Hematopoietic multipotent progenitor cell (in vitro differentiated cells): ENCODE measurements at places on chromosomes 5 and 9. TPM values are rescaled to one million over a fixed set of nuclear protein-coding genes. Genes with fewer than 3 reads are reported as not detected.
A peak's percentile ranks its signal among the peaks of the same experiment; 100 is the strongest.

GRCh38 chr5:146560205-146560812 lies 44.3 kb upstream of the GPR151 start:
- DNase-seq, result no peak

Gene C5
- 2.7 TPM for total RNA-seq

GRCh38 chr9:127195976-127196825 lies 68.4 kb upstream of the GARNL3 start:
- DNase-seq, result no peak

GRCh38 chr5:135821802-135822201 lies 12.7 kb upstream of the SLC25A48 start:
- no peak for DNase-seq

Gene TRPM6
- under 0.01 TPM for total RNA-seq

DNA sequence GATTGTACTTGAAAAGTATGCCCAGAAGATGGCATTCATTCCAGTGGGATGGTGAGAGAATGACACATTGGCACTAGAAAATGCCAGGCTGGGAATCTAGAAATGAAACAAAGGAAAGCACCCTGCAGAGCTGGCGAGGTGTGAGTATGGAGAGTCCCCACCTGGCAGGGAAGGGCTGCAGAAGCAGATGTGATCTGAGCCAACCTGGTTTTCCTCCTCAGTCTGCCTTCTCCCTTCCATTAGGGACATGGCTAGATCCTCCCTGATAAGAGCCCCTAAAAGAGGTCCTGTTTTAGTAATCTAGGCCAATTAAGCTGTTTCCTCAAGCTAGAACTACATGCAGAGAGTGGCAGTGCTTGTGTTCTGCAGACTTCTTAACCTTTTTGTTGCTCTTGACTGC lies 24.7 kb upstream of the TNFSF15 start:
- no peak for DNase-seq

GRCh38 chr9:125637241-125637640 lies 69.8 kb downstream of the MAPKAP1 start:
- peak; percentile 45 for DNase-seq

- no peak for DNase-seq
Observed at GRCh38 chr5:79759436-79759835, 69.8 kb downstream of the CMYA5 start.

DNA sequence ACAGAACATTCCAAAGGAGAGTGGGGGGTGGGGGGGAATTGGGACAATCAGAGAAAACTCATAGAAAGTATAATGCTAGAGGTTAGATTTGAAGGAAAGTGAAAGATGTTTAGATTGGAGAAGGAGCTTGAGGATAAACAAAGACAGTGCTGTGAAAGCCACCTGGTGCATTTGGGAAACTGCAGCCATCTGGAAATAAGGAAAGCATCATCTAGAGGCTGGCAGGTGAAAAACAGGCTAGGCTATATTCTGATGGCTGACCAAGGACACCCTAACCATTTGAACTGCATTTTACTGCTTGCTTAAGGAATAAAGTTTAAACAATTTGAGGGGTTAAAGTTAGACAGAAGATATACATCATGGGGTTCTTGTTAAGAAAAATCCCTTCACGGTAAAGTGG lies 296.4 kb downstream of the CETN3 start:
- DNase-seq, result no peak

Gene PCDHGA2
- total RNA-seq, result 0.27 TPM

- DNase-seq, result no peak
Observed at GRCh38 chr5:142571371-142571770, 114.5 kb downstream of the FGF1 start.

Gene ANGPTL2
- total RNA-seq, result under 0.01 TPM

- DNase-seq, result no peak
Observed at GRCh38 chr5:22926574-22926973, 73.4 kb upstream of the CDH12 start.

DNA sequence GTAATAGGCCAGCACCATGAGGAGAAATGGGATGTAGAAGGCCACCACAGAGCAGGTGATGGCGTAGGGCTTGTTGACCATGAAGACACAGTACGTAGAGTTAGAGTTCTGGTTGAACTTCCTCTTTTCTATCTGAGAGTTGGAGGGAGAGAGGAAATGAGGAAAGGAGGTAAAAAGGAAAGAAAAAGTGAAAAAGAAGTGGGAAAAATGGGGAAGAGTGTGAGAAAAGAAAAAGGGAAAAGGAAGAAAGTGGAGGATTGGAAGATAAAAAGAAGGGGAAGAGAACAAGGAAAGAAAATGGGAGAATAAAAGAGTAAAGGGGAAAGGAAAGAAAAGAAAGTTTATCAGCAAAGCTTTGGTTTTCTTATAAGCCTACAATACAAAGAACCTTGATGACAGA lies 126.1 kb downstream of the FBXO38 start:
- no peak for DNase-seq

DNA sequence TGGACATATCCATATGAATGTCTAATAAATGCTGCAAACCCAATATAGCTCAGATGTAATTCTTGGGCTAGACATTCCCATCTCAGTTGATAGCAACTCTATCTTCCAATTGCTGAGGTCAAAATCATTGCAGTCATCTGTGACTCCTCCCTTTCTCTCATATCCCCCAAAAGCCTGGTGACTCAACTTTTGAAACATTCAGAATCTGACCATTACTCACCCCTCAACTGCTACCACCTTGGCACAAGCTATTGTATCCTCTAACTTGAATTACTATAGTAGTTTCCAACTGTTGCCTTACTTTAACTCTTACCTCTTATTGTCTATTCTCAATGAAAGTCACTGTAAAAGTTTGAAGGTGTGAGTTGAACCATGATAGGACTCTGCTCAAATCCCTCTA lies 600.1 kb upstream of the RGMB start:
- no peak for DNase-seq

GRCh38 chr5:36691696-36692371 lies 85.4 kb downstream of the SLC1A3 start:
- no peak for DNase-seq

- no peak for DNase-seq
Observed at GRCh38 chr5:115424030-115424429, 120.5 kb downstream of the FEM1C start.

GRCh38 chr5:95986937-95987520 lies 25.4 kb upstream of the ELL2 start:
- DNase-seq, result no peak

GRCh38 chr9:98092613-98092931 lies 26.4 kb downstream of the TRIM14 start:
- no peak for DNase-seq

Gene SPRY4
- 1.3 TPM for total RNA-seq

- no peak for DNase-seq
Observed at GRCh38 chr5:149018909-149019443, 43.9 kb downstream of the SH3TC2 start.

Gene CIZ1
- 75.7 TPM for total RNA-seq

GRCh38 chr5:166904571-166904970 lies 1386.9 kb upstream of the WWC1 start:
- DNase-seq, result no peak

DNA sequence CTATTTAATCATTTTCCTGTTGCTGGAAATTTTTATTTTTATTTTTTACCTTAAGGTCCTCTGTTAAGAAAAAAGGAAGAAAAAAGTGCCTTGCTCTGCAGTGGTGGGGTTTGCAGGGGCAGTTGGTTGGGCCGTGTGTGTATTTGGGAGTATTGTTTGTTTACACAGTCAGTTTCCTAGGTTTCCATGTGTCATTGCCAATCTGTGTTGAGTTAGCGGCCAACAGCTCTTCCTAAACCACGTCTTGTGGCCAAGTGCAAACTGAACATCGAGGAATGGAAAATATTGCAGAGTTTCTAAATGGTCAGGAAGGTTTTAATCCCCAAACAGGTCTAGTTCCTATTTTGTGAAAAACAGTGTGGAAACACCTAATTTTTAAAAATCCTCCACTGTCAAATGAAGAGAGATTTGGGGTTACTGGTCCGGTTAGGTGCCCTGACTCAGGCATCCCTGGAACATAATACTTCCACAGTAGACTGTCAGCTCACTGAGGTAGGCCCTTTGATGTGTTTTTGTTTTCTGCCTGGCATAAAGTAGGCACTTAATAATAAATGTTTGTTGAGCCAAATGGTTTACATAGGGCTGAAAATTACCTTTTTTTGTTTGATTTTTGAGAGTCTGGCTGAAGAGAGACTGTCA lies 37.0 kb downstream of the MAMDC2 start:
- DNase-seq, result peak; percentile 94

DNA sequence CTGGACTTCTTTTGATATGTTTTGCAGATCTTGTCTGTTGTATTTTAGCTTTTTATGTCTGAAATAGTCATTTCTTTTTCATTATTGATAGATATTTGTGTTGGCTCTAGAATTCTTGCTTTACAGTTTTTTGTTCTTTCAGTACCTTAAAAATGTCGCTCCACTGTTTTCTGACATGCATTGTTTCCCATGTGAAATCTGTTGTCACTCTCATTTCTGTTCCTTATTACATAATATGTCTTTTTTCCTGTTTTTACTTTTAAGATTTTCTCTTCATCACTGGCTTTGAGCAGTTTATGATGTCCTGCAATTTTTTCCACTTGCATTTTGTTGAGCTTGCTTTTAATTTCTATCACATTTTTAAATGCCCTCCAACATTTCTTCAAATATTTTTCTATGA lies 270.4 kb upstream of the TARS1 start:
- DNase-seq, result peak; percentile 60

DNA sequence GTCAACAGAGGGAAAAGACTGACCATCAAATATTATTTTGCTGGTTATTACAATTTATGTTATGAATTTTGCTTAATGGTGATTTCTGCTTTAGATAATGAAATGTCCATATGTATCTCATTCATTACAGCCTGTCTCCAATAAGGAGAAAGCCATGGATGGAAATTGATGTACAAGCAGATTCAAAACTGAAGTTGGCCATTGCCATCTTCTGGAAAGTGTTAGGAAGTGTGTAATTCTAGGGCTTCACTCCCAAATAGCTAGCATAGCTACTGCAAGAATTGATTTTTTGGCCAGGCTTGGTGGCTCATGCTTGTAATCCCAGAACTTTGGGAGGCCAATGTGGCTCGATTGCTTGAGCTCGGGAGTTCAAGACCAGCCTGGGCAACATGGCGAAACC lies 45.8 kb downstream of the DYNC2I2 start:
- DNase-seq, result no peak

DNA sequence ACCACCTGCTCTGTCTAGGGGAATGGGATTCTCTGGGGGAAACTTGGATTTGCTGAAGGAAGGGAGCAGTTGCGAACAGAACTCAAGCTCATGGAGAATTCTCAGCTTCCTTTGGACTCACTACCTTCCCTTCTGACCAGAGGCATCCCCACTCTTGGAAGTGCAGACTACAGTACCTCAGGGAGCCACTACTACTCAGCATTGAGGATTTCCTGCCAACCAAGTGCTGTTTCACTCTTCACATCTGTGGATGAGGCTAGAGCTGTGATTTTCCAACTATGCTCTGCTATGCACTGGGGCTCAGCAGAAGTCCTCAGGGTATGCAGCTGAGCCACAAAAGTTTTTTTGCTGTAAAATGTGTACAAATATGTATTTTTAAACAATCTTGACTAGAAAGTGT lies 43.9 kb downstream of the MACROH2A1 start:
- no peak for DNase-seq

Gene SLC6A19
- under 0.01 TPM for total RNA-seq

- no peak for DNase-seq
Observed at GRCh38 chr5:1468247-1468612, 23.0 kb upstream of the SLC6A3 start.

- DNase-seq, result no peak
Observed at GRCh38 chr9:127761491-127761956, 16.9 kb downstream of the SH2D3C start.

Gene FYB1
- 1.6 TPM for total RNA-seq

DNA sequence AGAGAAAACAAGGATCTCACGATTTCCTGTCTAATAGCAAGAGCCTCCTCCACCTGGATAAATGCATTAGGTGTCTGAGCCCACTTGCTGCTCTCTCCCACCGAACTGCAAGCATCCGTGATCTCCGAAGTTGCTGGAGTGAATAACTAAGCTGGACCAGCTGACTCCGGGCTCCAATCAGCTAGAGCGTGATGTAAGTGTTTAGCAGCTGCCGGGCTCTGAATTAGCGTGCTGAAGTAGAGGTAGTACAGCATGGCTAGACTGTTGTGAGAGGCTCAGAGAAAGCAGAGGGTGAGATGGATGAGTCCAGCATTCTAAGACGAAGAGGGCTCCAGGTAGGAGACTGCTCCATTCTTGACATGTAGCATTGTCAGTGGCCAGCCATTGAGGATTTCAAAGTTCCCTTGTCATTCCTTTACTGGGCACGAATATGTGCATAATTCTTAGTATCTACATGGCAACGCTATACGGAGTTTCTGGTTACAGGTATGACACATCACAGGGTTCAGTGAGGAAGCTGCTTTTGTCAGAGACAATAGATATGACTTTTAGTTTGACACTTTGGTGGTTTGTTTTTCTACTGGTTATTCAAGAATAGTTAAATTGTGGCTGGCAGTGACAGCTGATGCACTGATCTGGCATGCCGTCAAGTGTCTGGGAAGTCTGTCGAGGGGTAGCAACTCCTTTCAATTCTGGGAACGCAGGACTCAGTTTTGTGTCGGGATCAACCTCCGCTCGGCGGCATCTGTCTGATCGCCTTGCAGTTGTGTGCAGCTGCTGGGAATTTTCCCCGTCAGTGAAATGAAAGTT lies 232.6 kb downstream of the MAST4 start:
- DNase-seq, result peak; percentile 33

- peak; percentile 55 for DNase-seq
Observed at GRCh38 chr5:133565993-133566392, 46.3 kb downstream of the FSTL4 start.

Gene ARID3C
- not detected for total RNA-seq

Gene CSF1R
- 3.2 TPM for total RNA-seq

DNA sequence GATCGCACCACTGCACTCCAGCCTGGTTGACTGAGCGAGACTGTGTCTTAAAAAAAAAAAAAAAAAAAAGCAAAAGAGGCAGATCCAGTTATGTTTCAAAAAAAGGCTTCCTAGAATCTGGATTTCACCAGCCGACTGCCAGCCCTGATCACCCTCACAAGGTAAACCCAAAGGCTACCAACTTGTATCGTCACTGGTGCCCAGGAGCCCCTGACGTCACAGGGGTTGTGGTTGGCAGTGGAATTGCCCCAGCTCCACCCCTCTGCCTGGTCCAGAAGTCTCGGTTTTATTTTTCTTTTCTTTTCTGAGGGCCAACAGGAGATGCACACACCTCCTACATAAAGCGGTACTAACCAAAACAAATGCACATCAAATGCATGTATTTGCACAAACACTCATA lies 6.0 kb upstream of the LMX1B start:
- no peak for DNase-seq
